ENCODE measurements at places on chromosomes 2 and 18. TPM values are rescaled to one million over a fixed set of nuclear protein-coding genes. Genes with fewer than 3 reads are reported as not detected.
A peak's percentile ranks its signal among the peaks of the same experiment; 100 is the strongest.

- no peak for DNase-seq
Measured at GRCh38 chr2:118223511-118223991, 135.3 kb downstream of the INSIG2 start.

- no peak for DNase-seq
Measured at GRCh38 chr2:29349316-29350030, 234.3 kb downstream of the CLIP4 start.

DNA sequence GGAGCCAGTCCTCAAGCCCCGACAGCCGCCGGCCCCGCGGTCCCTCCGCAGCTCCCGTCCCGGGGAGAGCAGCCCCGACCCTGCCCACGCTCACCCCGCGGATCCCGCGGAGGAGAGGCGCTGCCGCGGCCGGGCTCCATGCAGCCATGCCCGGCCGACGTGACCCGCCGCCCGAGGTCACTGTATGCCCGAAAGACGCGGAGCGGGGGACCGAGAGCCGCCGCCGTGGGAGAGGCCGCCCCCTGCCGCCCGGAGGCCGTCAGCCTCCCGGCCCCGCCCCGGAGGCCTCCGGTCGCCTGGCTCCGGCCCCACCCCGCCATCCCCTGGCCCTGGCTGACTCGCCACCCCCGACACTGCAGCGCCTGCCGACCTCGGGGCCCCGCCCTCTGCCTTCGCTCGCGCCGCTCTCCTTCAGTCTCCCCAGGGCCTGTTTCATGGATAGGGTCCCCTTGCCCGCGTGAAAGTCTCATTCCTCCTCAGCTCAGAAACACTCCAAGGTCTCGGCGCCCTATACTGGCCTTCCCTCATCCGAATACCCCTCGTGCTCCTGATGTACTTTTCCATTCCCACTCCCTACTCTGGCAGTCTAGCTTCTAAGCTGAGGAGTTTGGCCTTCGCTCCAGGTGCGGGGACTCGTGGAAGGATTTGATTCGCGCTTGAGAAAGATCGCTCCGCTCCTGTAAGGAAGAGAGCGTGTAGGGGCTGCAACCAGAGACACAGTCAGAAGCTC, at the start of gene BOLA3:
TSS of gene BOLA3 (minus strand) at position 186 of the 730 bp plus-strand sequence. CDS start at position 148, 38 bp downstream.
- peak; percentile 72 for DNase-seq

- DNase-seq = no peak
Measured at GRCh38 chr18:5868218-5868854, 27.0 kb downstream of the TMEM200C start.

DNA sequence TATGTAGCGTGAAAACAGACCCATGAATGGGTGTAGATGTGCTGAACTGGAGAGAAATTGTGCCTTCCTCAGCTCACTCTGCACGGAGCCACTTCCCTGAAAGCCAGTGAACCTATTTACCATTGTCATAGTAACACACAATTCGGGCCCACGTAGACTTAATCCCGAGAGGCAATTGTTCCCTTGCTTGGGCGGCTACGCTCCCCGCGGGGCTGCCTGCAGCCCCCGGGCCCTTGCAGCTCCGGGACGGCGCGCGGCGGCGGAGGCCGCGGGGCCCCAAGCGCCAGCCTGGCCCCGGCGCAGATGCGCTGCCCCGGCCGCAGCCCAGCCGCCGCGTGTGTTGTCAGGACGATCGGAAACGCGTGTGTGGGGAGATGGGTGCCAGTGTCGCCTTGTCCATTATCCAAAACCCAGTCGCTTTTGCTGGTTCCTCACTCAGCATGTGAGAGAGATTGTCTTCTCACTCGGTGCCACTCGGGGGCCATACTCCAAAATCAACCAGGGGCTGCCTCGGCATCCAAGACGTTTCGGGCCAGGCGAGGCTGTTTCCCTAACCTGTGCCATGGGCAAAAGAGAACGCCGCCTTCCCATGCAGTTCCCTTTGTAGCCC, 17.9 kb upstream of the LRRTM1 start:
- no peak for DNase-seq

GRCh38 chr2:239299218-239299939, 101.4 kb downstream of the HDAC4 start:
- no peak for DNase-seq

GRCh38 chr2:127081826-127082633, 24.9 kb downstream of the BIN1 start:
- peak; percentile 83 for DNase-seq

RAMP1 gene
- total RNA-seq = not detected

FSIP2 gene
- 0.36 TPM for total RNA-seq

Data from CD4-positive, alpha-beta memory T cell (primary cell).